Right renal cortex interstitium (tissue), 3 donors: ENCODE measurements at places on chromosomes 2 and 18. TPM values are rescaled to one million over a fixed set of nuclear protein-coding genes. Genes with fewer than 3 reads are reported as not detected.
A peak's percentile ranks its signal among the peaks of the same experiment; 100 is the strongest.

DNA sequence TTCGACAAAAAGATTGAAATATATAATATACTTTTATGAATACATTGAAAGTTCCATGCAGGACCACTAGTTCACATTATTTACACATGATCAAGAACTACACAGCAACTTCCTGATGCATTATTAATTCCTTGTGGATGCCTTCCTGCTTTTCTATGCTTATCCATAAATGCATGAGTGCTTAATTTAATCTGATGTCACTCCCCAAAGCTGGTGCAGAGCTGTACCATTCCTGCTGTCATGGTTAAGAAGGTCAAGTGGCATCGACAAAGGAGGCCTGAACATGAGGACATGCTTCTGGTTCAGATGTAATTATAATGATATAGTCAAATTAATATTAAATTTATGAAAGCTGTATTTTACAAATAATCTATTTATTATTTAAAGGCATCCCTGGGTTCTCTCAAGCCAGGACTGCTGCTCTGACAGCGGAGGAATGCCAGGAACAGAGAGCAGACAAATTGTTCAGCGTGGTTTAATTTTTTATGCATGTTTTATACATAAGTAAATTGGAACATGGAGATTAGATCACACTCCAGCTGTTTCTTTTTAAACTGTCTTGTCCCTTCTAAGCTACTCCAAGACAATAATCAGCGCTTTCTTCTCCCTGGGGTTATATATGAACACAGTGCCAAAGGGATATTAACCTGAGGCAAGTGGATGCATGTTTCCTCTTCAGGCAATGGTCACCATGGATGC lies 307.3 kb upstream of the CNTNAP5 start:
- no peak for DNase-seq

DNA sequence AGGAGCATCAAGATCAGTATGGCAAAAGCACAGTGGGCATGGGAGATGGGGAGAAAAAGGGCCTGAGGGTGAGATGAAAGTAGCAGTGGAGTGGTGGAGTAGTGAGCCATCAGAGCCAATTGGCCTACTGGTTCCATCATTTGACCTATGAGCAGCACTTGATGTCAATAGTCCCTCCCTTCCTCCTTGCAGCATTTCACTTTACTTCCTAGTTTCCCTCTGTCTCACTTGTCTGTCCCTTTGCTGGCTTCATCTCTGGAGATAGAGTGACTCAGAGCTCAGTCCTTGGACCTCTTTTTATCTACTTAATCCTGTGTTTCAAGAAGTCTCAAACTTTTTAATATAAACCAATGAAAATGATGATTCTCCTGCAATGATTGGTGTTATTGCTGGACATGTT lies 32.1 kb downstream of the FBXO48 start:
- no peak for DNase-seq

GRCh38 chr18:76488190-76488589 lies 6.9 kb downstream of the ZNF516 start:
- no peak for DNase-seq

DNA sequence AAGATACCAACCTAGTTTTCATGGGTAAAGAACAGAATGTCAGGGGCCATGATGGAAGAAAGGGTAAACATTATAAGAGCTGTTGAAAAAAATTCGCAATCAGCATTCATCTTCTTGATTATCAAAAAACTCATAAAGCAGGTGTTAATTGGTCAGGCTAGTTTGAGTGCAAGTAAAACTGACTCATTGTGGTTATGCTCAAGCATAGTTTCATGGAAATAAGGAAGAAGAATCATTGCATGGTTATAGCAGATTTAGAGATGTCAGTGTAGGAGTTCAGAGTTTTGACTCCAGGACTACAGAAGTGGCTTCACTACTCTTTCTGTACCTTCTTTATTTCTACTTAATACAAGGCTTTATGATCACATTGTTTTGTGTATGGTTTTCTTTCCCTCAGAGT lies 26.9 kb upstream of the CDH19 start:
- DNase-seq = no peak

DNA sequence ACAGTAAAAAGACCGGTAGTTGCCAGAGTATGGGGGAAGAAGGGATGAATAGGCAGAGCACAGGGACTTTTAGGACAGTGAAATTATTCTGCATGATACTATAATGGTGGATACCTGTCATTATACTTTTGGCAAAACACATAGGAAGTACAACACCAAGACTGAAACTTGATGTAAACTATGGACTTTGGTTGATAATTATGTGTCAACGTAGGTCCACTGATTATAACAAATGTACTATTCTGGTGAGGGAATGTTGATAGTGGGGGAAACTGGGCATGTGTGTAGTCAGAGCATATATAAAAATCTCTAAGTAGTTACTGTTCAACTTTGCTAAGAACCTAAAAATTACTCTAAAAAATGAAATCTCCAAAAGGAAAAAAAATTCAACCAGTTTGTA lies 629.7 kb downstream of the CCDC85A start:
- DNase-seq = no peak

DNA sequence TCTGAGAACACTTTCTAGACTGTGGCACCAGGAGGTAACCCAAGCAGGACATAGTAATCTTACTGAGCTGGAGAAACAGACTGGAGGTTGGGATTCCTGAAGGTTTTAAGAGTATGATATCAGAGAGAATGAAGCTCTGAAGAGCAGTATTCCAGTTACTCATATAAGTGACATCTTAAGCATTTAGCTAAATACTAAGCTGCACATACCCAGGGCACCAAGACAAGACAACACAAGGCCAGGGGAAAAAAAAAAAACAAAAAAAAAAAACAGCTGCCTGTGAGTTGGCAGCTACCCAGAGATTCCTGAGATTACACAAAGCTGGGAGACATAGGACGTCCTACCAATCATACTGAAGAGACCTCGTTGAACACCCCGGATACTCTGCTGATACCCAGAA lies 175.8 kb downstream of the SRBD1 start:
- DNase-seq = no peak

DNA sequence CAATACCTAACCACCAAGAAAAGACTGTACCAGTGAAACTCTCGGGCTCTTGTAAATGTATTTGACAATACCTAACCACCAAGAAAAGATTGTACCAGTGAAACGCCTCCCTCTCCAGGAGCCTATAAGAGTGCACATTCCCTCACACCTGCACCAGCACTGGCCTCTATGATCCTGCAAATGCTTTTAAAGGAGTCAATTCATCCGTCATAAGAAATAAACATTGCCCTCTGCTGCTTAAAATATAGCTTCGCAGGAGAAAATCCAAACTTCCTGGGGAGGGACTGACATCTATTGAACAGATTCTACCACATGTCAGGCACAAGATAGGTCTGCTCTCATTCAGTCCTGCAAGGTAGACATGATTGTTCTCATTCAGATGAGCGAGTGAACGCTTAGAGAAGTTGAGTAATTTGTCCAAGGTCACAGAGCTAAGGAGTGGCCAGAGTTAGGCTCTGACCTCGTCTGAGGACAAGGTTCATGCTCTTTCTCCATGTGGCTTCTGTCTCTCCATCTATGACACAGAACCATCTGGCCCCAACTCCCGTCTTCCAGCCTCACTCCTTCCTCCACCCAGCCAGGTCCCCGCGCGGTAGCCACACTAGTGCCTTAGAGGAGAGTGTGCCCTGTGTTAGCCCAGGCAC lies 38.7 kb downstream of the MCFD2 start:
- DNase-seq = no peak

GRCh38 chr2:151767536-151767935 lies 33.3 kb upstream of the NEB start:
- DNase-seq = no peak

CCDC150 gene
- polyA plus RNA-seq = 22.7 TPM

GALR1 gene
- polyA plus RNA-seq = 0.06 TPM

- DNase-seq = peak; percentile 54
Observed at GRCh38 chr2:130920415-130921163, 83.9 kb downstream of the ARHGEF4 start.

GRCh38 chr2:17961789-17962188 lies 83.3 kb downstream of the KCNS3 start:
- DNase-seq = no peak

LTBP1 gene
- polyA plus RNA-seq = 83.3 TPM

SLC19A3 gene
- 9.3 TPM for polyA plus RNA-seq

- DNase-seq = no peak
Observed at GRCh38 chr2:177784745-177785067, 287.9 kb downstream of the PDE11A start.

GRCh38 chr18:41829647-41830516 lies 125.2 kb upstream of the PIK3C3 start:
- no peak for DNase-seq

SAG gene
- 0.07 TPM for polyA plus RNA-seq

- DNase-seq = no peak
Observed at GRCh38 chr2:157509744-157510143, 65.9 kb upstream of the CYTIP start.

- DNase-seq = no peak
Observed at GRCh38 chr2:138237667-138238384, 263.7 kb upstream of the SPOPL start.

SERPINB4 gene
- not detected for polyA plus RNA-seq

DNA sequence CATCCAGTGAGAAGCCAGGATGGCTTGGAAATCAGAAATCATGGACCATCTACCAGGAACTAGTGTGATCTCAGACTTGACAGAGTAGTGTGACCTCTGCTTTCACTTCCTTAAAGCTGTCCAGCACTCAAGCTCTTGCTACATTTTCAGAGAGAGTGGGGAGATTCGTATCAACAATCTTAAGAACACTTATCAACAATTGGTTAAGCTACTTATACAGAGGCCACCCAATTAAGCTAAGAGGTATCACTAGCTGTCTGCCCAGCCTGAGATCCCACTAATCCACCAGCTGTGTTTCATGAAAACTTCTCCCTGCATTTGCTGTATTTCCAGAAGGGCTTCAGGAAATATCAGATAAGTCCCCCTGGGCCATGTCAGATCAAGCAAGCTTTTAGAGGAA lies 4.2 kb downstream of the RPRM start:
- DNase-seq = no peak

DNA sequence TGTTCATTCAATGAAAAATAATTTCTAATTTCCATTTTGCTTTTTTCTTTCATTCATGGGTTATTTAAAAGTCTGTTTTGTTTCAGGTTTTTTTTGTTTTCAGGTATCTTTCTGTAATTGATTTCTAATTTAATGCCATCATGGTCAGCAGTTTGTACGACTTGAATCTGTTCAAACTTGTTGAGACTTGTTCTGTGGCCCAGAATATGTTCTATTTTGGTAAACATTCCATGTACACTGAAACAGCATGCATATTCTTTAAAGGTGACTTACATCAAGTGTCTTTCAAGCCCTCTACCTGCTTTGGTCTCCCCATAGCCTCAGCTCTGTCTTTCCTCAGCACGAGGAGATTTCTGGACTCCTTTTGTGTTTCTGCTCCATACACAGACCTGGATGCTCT lies 49.1 kb downstream of the CYP1B1 start:
- DNase-seq = no peak

DNA sequence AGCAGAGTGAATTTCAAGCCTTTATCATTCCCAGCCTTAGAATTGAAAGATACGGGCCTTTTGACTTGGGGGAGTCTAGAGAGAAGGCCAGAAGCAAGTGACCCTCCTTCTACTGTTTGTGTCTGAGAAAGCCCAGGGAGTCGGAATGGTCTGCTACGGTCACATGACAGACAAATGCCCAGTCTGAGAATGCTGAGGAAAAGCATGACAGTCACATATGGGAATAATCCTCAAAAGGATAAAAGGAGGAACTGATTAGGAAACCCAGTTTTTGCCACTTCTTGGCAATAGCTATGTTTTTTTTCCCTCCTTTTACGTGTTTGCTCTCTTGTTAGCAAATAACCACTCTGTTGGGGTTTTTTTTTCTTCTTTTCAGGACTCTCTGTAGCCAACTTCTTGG lies 38.1 kb upstream of the HNRNPA3 start:
- DNase-seq = no peak

GRCh38 chr2:229731916-229732315 lies 17.6 kb upstream of the DNER start:
- no peak for DNase-seq

DNA sequence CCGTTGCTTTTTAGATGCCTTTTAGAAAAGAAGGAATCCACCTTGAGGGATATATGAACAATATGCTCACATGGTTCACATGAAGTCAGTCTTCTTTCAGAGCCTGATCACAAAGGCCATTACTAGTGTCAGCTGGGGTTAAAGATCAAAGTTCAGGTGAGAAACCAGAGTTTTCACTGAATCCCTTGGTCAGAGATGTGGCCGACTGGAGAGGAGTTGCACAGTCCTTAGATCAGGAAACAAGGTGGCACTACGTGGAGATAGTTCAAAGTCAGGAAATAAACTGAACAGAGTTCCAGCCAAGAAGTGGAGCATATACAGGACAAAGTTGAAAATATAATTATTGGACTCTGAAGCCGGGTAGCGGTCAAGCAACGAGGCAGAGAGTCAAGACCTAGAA lies 54.6 kb downstream of the AAK1 start:
- DNase-seq = no peak
